ENCODE measurements at places on chromosomes 1 and 21.

- peak; percentile 70 for DNase-seq
Observed at GRCh38 chr1:67004176-67004575, 49.8 kb downstream of the SLC35D1 start.

GRCh38 chr1:180085331-180085730, 69.3 kb upstream of the QSOX1 start:
- no peak for DNase-seq

DNA sequence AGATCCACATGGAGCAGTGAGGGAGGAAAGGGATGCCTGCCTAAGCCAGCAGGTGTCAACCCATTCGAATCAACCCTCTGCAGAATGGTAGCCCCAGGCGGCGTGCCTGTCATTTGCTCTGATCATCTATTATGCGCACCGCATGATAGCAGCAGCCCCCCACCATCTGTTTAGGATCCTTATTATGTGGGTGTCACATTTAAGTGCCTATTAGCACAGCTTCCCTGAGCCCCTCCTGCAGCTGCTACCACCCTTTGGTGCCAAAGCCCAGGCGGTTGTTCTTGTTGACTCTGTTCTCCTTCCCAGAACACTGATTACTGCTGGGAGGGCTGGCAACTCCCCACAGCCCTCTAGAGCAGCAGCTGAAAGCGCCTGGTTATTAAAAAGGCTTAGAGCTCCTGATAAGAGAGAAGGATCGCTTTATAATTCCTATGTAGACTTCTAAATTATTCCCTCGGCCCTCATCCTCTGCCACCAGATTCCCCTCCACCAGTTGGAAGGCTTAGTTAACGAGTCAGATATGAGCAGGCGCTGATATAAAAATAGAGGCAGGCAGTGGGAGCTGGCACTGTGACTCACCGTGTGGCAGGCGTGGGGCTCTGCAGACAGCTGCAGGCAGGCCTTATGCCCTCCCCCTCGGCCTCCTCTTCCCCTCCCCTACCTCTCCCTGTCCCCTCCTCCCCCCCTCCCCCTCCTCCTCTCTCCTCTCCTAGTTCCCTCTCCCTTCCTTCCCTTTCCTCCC, 23.0 kb downstream of the ACTA1 start:
- DNase-seq: peak; percentile 80

GRCh38 chr1:155219592-155220031, 11.1 kb downstream of the MTX1 start:
- DNase-seq: no peak

- no peak for DNase-seq
Observed at GRCh38 chr1:207361889-207362288, 40.4 kb downstream of the CD55 start.

GRCh38 chr21:42849759-42850412, 29.5 kb downstream of the WDR4 start:
- DNase-seq: no peak

- DNase-seq: no peak
Observed at GRCh38 chr1:100383743-100384405, 31.6 kb downstream of the CDC14A start.

GRCh38 chr1:226017070-226017469, 17.9 kb upstream of the SDE2 start:
- no peak for DNase-seq

DNA sequence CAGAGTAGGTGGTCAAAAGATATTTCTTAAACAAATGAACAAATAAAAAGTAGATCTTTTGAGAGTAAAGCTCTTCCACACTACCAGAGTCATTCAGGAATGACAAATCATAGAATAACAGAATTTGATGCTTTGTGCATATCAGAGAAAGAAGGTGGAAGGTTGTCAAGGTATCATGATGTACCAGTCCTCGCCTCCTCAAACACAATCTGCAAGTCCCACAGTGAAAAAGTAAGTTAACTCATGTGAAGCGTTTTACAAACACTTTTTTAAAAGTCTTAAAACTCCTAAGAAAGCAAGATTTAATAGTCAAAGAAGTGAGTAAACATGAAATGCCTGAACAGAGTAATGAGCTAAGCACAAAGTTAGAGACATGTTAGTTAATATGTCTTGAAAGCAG, 2.5 kb upstream of the RGS4 start:
- no peak for DNase-seq

- no peak for DNase-seq
Observed at GRCh38 chr1:168520052-168520751, 23.6 kb downstream of the XCL2 start.

GRCh38 chr21:20968391-20968790, 29.8 kb upstream of the NCAM2 start:
- no peak for DNase-seq

DNA sequence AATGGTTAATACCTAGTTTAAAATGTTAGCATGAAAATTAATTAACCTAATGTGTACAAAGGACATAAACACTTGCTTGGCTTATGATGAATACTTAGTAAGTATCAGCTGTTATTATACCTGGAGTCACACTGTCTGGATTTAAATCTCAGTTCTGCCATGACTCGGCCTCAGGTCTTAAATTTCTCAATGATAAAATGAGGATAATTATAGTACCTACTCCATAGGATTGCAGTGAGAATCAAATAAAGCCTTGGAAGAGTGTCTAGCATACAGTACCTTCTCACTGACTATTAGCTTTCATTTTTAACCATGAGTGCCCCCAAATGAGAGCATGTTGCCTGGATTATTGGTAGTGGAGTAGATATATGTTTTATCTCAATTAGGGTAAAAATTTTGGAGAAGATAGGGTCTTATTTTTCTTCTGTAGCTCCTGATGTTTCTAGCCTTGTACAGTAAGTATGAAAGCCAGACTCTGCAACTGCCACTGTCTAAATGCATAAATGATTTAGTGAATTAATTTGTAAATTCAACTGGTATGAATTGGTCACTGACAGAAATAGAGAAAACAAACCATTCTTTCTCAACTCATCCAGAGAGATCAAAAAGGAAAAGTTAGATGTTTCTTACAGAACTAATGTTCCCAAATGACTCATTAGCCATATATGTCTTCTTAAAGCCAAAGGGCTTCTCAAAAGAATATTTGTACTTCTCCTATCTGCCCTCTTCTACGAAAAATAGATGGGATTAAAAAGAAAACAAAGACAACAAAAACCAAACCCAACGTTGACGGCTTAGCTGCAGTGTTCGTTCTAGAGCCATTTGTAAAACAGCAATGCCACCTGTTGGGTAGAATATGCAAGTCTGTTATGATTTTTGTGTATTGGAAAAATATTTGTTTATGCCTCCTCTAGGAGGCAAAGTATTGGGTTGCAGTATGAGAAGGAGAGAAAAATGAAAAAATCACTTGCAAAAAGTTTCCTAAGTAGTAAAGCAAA, 53.8 kb upstream of the MROH9 start:
- DNase-seq: peak; percentile 28

- DNase-seq: no peak
Observed at GRCh38 chr1:220990427-220991339, 111.4 kb downstream of the HLX start.

- DNase-seq: no peak
Observed at GRCh38 chr1:45365051-45365450, 24.8 kb upstream of the MUTYH start.

DNA sequence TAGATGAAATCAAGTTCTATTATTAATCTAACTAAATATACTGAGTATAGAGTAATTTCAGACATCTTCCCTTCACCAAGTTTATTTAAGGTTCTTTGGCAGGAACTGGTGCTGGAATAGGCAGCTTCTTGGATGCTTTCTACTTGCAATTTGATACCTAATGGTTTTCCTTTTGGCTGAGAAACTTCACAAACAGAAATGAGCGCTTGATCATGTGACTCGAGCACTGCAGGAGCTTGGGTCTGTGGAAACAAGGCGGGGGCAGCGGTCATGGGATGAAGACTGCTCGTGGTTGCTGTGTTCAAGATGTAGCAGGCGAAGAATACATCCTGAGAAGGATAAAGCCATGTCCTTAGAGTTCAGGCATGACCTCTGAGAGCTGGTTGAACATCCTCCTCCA, 136.8 kb downstream of the PTPRC start:
- DNase-seq: no peak

- no peak for DNase-seq
Observed at GRCh38 chr1:14254251-14254650, 344.2 kb upstream of the KAZN start.

GRCh38 chr1:174995916-174996315, 3.8 kb upstream of the CACYBP start:
- DNase-seq: no peak

- no peak for DNase-seq
Observed at GRCh38 chr21:34910396-34910795, 138.7 kb downstream of the RUNX1 start.

GRCh38 chr1:109188200-109188599, 25.5 kb upstream of the SARS1 start:
- DNase-seq: no peak

DNA sequence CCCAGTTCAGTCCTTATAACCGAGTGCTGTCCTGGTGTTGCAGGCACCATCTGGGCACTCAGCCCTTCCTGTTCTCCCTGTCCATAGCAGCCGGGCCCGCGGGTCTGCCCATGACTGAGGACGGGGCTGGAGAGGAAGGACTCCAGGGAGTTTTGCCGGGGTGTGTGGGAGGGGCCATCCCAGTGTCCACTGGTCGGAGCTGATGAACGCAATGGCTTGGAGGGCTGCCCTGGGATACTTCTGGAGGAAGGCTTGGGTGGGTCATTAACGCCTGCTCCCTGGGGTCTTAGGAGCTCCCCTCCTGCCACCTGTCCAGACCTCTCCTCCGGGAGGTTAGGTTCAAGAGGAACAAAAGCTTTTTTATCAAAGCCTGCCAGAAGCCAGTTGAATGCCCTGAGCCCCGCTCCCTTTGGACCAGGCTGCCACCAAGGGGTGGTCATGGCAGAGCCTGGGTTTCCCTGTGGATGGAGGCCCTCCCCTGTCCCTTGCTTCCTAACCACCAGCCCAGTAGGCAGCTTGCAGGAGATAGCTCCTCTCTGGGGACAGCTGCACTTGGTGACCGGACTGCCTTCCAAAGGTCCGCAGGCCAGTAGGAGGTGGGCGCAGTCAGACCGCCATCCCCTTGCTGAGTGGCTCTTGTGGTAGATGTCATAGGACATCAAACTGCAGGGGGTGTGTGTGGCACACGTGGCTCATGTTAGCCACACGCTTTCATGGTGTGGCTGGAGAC, 61.3 kb downstream of the TRIM11 start:
- DNase-seq: no peak

DNA sequence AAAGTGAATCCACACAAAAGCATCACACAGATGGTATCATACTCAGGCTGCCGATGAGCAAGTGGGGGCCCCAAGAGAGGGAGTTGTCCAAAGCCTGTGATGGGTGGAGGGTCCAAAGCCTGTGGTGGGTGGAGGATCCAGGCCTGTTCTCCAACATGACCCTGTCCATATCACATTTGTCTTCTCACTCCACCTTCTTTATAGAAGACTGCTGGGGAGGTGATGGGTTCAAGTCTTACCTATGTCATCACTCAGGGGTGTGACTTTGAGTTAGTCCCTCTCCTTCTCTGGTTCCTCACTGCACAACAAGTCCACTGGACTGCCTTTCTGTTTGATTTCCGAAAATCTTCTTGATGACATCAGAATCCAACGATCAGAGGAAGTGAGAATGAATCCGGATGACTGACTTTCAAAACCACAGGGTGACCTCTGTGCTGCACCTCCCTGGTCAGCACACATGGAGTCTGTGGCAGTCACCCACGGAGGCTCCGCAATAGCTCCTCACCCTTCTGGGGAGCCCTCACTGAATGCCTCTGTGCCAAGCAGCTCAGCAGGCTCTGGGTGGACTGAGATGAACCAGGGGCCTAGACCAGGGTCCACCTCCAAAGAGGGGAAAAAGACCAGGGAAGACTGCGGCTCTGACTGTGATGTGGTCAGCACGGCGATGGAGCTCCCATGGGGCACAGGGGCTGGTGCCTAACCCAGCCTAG, 166.8 kb downstream of the HIVEP3 start:
- no peak for DNase-seq

DNA sequence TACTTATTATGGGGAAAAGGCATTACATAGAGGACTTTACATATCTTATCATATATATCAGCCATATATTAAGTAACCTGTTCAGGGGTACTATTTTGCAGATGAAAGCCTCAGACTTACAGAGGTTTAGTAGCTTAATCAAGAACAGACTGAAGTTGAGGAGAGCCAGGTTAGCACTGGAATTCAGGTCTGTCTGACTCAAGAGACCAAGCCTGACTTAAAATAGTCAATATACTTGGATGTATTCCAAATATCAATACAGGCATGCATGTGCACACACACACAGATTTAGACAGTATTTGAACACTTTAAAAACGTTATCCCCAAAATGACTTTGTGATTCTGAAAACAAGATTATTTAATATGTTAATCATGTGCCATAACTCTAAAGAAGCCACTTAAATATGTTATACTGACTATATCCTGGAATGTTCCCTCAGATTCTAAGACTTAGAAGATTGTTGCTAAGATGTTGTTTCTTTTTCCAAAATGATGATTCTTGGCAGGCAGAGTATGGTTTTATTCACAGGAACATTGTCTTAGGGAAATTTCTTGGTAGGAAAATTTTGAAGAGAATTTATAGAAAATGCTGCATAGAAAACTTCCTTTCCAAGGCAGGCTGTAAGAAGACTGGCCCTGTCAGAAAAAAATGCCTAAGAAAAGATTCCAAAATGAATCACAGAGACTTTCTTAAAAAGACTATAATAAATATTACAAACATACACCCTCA, 61.6 kb downstream of the ADAMTS1 start:
- no peak for DNase-seq

DNA sequence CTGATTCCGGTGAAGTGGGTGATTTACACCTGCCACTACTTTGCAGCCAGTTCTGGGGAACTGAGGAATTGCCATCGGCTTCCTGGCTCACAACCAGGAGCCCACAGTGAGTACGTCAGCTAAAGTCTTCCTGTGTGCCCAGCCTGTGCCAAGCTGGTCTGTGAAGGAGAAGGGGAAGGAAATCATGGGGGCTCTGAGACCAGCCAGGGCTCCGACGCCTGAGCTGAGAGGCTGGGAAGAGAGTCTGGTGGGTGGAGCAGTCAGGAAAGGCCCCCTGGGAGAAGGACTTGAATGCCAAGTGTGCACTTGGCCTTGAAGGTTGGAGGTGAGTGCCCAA, 1.2 kb downstream of the LURAP1 start:
- DNase-seq: no peak

GRCh38 chr1:239434181-239434580, 47.8 kb downstream of the CHRM3 start:
- no peak for DNase-seq

DNA sequence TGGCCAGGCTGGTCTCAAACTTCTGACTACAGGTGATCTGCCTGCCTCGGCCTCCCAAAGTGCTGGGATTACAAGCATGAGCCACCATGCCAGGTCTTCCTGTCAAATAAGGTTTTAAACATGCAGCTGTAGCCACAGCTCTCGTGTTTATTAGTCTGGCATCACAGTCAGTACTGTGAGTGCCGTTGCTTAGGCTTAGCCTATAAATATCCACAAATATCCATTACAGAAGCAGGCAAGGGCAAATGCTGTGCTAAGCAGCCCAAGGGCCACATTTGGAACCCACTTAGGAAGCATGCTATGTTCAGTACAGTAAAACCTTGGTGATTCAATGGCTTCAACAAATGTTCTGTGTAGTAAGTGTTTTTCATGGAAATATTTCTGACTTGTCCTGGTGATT, 75.9 kb downstream of the KIF1B start:
- no peak for DNase-seq

GRCh38 chr1:184329245-184329953, 57.4 kb upstream of the C1orf21 start:
- no peak for DNase-seq

GRCh38 chr1:66351913-66352312, 182.0 kb upstream of the SGIP1 start:
- no peak for DNase-seq

- no peak for DNase-seq
Observed at GRCh38 chr1:89833183-89834082, 12.6 kb downstream of the LRRC8D start.

Measured in NCI-H1417 treated with DMSO at 0.1 percent for 48 hours (cell line).